ENCODE measurements at places on chromosomes 6 and 20.

DNA sequence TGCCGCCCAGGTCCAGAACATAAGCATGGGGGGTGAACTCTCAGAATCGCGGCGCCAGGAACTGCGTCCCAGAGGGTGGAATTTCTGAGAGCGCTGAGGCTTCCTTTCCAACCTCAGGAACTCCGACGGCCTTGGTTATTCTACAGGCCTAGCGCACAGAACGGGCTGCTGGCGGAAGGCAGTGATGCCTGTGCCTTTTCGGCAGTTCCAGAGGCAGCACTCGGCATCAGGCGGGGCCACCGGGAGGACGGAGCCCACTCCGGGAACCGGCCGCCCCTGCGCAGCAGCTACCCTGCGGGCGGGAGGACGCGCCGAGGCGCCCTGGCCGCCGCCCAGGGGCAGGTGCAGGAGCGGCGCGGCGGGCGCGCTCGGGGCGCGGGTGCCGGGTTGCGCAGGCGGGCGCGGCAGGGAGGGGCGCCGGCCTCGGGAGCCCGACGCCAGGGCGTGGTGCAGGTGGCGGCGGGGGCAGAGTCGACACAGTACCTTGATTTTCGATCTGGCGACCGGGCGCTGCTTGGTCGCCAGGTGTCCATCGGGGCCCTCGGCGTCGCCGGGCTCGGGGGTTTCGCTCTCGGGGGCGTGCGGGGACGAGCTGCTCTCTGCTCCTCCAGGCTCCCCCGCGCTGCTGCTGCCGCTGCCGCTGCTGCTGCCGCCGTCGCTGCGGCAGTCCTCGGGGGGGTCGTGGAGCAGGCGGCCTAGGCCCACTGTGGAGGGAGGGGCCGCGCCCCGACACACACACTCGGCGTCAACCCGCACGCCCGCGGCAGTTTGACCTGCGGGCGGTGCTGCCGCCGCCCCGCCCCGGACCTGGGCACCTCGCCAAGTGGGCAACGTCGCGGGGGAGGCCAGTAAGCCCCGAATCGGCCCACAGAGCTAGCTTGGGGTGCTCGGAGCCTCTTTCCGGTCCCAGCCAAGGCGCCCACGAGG lies 1.3 kb downstream of the OVOL2 start:
- DNase-seq, result no peak

DNA sequence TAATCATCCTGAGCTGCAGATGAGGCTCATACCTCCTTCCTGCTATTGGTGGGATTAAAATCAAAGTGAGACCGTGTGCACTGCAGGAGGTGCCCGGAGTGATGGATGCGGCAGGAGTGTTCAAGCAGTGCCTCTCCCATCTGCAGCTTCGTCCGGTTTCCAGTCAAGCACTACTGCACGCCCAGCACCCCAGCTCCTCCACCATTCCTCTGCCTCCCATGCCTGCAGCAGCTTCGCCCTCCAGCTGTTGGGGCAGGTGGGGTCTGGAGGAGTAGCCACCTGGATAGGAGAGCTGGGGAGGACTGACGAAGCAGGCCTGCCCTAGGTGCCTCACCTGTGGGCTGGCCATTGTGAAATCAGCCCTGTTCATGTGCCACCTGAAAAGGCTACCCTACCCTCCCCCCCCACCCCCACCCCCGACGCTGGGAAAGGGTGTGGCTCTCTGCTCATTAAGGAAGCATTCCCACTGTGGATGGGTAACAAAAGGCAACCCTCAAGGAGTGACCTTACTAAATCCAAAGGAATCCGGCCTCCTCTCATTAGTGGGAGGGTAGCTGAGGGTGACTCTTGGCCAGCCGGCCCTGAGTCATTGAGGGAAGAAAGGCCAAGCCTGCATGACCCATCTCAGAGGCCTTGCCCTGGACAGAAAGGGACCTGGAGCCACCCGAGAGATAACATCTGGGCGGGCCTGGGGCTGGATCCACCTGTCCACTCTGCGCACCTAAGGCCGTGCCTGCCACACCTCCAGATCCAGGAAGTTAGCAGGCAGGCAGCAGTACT lies 115.9 kb upstream of the ARMC2 start:
- no peak for DNase-seq

DNA sequence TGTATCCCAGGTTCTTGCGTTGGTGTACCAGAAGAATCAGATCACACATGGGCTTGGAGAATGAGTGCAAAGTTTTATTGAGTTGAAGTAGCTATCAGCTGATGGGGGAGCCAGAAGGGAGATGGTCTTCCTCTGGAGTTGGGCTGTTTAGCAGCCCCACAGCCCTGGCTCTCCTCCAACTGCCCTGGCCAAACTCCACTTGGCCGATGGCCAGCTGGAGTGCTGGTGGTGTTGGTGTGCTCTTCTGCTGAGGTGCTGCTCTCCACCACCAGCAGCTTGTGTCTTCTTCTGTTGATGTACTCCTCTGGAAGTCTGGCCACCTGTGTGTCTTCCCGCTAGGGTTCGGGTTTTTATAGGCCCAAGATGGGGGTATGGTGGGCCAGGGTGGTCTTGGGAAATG lies 172.8 kb downstream of the TINAG start:
- no peak for DNase-seq

- DNase-seq, result no peak
Measured at GRCh38 chr20:63706852-63707557, 771 bp downstream of the ARFRP1 start.

DNA sequence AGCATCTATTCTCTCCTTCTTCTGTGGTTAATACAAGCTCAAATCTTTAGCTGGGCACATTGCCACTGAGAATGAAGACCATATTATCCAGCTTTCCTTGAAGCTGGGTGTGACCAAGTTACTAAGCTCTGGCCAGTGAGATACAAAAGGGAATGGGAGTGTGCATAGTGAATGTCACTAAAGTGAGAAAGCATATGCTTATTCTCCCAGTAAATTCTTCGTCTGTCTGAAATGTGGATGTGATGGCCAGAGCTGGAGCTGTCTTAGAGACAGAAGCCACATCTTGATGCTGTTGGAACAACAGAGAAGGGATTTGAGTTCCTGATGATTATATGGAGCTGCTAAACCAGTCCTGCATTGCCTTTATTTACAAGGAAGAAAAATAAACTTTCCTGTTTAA lies 60.1 kb downstream of the SESN1 start:
- DNase-seq, result no peak

DNA sequence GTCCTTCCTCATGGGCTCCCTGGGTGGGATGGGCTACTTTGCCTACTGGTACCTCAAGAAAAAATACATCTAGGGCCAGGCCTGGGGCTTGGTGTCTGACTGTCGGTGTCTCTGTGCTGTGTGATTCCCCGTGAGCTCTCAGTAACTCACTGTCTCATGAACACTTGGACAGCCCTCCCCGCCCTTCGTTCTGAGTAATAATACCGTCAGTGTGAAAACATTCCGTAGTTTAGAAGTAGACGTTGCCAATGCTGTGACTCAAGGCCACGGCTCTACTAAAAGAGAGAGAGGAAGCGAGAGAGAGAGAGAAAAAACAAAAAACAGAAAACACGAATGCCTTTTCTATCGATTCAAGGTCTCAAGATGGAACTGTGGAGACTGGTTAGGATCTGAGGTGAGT lies 31.8 kb downstream of the FITM2 start:
- DNase-seq, result no peak

GRCh38 chr20:22575087-22575721 lies 9.2 kb downstream of the FOXA2 start:
- no peak for DNase-seq

- DNase-seq, result no peak
Measured at GRCh38 chr6:140879946-140880345, 1252.8 kb upstream of the GJE1 start.

DNA sequence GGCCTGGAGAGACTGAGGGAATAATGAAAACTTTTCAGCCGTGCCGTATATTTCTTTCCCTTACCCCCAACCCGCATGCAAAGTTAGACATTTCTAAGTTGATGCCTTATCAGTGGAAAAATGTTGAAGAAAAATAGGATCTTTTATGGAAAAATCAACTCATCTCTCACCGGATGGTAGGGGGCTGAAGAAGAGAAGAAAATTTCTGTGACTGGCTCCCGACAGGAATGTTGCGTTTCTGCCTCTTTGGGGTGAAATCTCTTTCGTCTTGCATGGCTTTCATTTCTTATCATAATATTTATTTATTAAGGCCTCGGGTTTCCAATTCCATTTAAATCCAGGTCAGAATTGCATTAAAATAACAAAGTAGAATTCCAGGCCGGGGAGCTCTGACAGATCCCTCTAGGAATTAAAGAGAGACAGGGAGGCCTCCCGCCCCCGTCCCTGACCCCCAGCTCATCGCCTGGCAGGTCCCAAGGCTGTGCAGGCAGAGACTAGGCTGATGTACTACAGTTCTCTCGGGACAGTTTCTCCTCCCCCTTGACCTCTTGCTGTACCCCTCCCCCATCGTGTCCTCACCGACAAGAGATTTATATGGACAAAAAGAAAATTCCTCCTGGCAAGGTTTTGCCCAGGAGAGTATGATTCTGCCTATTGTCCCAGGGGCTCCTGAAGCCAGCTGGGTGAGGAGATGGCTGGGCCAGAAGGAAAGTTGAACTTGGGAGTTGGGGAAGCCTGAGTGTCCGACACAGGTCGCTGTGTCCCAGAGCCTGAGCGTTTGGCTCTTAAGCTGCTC lies 1.3 kb downstream of the SCUBE3 start:
- DNase-seq, result no peak

DNA sequence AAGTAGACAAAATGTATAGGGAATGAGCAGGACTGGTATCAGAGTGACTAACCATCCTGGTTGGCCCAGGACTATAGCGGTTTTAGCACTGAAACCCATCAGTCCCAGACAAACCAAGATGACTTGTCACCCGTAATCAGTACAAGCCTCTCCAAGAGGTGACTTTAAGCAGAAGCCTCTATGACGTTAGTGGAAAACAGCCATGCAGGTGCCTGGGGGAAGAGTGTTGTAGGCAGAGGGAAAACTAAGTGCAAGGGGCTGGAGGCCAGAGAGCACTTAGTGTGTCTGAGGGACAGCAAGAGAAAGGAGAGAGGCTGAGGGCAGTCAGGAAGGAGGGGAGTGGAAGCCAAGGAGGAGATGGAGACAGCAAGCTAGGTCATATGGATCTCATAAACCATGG lies 2.1 kb downstream of the SGK2 start:
- no peak for DNase-seq

- peak; percentile 89 for DNase-seq
Measured at GRCh38 chr6:87589693-87590416, at the start of the genes ORC3 and RARS2. Gene ORC3, plus strand, starts transcription at chr6:87590135. Its CDS starts 34 bp downstream, at chr6:87590169. Gene RARS2, minus strand, starts transcription at chr6:87589987. Its CDS starts 30 bp downstream, at chr6:87589957.

GRCh38 chr6:166525567-166525966 lies 60.9 kb downstream of the RAMACL start:
- DNase-seq, result no peak

DNA sequence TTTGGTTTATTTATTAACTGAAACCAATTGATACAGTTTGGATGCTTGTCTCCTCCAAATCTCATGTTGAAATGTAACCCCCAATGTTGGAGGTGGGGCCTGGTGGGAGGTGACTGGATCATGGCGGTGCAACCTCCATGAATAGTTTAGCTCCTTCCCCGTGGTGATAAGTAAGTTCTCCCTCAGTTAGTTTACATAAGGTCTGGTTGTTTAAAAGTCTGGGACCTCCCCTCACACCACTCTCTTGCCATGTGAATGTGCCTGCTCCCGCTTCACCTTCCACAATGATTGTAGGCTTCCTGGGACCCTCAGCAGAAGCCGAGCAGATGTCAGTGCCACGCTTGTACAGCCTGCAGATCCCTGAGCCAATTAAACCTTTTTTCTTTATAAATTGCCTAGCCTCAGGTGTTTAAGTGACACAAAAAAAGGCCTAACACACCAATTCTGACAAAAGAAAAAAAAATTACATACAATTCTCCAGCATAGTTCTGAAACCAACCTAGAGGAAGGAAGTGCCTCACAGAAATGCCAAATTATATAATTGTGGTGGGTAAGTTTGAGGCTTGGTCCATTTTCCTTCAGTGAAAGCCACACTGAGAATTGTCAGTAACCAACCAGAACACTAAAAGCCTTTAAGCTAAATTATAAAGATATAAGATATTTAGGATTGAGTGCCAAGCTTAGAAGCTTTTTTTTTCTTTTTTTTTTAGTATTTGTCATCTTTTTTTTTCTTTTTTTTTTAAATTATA lies 15.0 kb downstream of the MAP7 start:
- DNase-seq, result no peak

- no peak for DNase-seq
Measured at GRCh38 chr6:42179945-42180313, 6.8 kb downstream of the GUCA1A start.

DNA sequence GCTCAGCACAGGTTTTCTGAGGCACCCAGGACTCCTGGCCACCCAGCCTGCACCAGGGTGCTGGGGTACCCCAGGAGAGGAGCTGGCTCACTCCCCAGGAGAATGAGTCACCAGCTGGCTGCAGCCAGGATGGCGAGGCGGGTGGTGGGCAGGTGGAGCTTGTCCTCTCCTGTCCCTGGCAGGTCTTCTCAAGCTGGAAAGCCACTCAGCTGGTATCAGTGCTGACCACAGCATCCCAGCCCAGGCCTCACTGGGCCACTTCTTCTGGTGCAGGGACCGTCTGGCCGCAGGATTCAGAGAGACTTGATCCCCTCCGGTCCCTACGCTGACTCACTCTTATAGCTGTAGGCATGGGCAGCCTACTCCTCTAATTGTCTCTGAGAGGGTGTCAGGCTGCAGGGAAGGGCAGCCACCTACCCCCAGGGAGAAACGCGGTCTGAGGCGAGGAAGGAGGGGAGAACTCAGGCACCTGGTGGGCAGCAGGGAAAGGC lies 22.2 kb downstream of the TFEB start:
- DNase-seq, result no peak

- no peak for DNase-seq
Measured at GRCh38 chr6:100677240-100677639, 203.9 kb downstream of the ASCC3 start.

GRCh38 chr6:159529934-159530333 lies 163.1 kb downstream of the SOD2 start:
- no peak for DNase-seq

DNA sequence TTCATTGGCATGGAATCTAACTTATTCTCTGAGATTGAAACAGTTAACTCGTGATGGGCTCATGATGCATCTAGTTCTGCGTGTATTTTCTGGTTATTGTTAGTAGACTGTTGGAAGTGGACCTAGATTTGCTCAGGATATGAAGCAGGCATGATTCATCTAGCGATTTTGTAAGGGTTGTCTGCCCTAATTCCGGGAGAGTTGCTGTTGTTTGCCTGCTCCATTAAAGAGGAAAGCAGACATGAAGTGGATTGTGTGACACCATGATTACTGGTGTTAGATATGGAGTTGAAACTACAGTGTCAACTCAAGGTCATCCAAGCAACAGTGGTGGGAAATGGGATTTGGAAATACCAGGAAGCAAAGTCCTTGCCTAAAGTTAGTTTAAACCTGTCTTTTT lies 41.0 kb downstream of the SOX4 start:
- DNase-seq, result no peak

DNA sequence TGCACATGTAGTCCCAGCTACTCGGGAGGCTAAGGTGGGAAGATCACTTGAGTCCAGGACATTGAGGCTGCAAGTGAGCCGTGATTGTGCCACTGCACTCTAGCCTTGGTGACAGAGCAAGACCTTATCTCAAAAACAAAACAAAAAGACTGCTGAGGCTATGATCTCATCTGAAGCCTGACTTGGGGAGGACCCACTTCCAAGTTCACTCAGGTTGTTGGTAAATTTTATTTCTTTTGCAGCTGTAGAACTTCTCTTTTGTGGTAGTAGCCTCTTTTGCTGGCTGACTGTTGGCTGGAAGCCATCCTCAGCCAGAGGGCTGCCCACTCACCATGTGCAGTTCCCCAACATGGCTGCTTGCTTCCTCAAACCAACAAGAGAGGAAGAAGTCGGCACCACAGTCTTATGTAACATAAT lies 36.8 kb upstream of the ME1 start:
- DNase-seq, result no peak

GRCh38 chr6:186340-186965 lies 105.8 kb upstream of the DUSP22 start:
- no peak for DNase-seq

Data from stimulated activated CD8-positive, alpha-beta memory T cell treated with anti-CD3 and anti-CD28 coated beads, Interleukin-2, amount 100 ng/mL, for 1 hour (primary cell).